HT1080 (cell line): ENCODE measurements at places on chromosomes 3 and 15.

DNA sequence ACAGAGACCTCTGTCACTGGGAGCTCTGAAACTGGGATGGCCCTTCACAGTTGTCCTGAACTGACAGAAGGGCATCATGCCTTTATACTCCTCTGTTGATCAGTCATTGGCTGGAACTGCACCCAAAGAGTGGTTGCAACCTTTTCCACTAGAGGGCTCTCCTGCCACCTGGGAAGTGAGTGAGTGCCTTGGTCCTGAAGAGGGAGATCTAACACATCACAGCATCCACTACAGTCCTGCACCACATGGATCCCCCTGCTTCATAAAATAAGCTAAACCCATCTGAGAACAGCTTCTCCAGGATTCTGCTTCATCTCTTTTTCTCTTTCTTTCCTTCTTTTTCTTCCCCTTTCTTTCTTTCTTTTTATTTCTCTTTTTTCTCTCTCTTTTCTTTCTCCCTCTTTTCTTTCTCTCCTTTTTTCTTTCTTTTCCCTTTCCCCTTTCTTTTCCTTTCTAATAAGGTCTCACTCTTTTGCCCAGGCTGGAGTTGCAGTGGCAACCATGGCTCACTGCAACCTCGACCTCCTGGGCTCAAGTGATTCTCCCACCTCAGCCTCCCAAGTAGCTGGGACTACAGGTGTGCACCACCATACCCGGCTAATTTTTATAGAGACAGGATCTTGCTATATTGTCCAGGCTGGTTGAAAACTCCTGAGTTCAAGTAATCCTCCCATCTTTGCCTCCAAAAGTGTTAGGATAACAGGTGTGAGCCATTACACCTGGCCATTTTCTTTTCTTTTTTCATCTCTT is 42.8 kb upstream of the RAF1 start:
- peak; percentile 78 for DNase-seq

DNA sequence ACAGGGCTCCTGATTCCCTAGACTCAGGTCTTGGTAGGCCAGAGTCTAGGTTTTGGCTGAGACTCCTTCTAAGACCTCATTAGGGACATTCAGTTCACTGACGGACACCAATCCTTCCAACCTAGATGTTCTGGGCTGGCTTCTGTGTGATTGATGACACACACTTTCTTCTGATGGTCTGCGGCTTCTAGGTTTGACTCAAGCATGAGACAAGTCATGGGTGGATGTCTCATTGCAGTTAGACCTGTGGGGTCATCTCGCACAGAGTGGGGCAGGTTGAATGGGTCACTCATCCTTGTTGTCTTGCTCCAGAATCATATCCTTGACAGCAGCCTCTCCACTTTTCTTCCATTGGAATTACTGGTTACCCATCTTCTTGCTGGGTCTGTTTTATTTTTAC is 35.8 kb downstream of the ARNT2 start:
- DNase-seq, result peak; percentile 34

GRCh38 chr3:19970327-19970726 is 23.4 kb downstream of the RAB5A start:
- DNase-seq, result no peak

GRCh38 chr3:171028779-171029232 is 2.3 kb upstream of the SLC2A2 start:
- DNase-seq, result peak; percentile 73

GRCh38 chr3:195028877-195029606 is 241.9 kb downstream of the XXYLT1 start:
- DNase-seq, result no peak

DNA sequence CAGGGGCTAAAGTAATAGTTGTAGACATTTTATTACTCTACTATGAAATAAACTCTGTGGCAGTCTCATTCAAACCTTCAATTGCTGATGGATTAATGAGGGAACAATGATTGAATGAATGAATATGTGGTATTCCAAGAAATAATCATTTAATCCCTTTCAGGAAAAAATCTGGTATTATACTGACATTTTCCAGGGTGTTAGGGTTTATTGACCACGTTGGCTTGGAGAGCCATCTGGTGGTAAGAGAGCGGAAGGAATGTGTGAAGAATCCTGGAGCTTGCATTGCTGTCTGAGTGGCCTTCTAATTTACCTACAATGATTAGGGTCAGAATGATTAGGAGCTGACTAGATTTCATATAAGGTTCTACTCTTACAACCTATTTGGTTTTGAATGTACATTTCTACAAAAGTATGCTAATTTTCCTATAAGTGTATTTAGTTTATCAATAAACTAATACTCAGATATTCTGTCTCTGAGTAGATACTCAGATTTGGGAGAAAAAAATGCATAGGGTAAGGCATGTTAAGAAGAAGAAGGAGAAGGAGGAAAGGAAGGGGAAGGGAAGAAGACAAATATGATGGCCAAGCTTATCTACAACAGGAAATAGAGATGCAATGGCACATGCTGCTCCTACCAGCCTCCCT is 249.9 kb downstream of the ROBO1 start:
- peak; percentile 30 for DNase-seq

- DNase-seq, result no peak
Observed at GRCh38 chr15:100101426-100102089, 240.2 kb downstream of the ADAMTS17 start.
